Left kidney (tissue), 8 donors: ENCODE measurements at places on chromosomes 5 and 9. TPM values are rescaled to one million over a fixed set of nuclear protein-coding genes. Genes with fewer than 3 reads are reported as not detected.

MSX2 gene
- 1.0 TPM for polyA plus RNA-seq

GRCh38 chr9:117093891-117094844 lies 320.7 kb downstream of the ASTN2 start:
- peak; percentile 48 for DNase-seq

CDC14B gene
- polyA plus RNA-seq: 34.3 TPM

DNA sequence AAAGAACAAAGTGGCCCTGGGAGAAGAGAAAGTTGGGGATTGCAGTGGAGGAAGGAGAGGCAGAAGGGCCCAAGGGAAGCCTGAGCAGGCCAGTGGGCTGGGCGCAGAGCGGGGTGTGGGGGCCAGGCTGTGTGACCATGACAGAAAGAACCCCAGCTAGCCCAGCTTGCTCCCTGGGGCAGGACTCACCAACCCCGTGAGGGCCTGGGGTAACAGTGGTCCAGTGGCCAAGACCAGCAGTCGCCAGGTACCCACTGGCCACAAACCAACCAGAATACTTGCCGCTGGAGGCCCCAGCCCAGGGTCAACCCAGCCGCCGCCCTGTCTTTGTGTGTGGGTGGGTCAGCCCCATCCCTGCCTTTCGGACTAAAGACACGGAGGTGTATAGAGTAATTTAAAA lies 146.5 kb downstream of the CACNA1B start:
- no peak for DNase-seq

GRCh38 chr5:168118042-168118668 lies 173.3 kb upstream of the WWC1 start:
- DNase-seq: no peak

SLC34A1 gene
- polyA plus RNA-seq: 200 TPM

- DNase-seq: no peak
Observed at GRCh38 chr5:543755-544674, 19.8 kb upstream of the SLC9A3 start.

GMCL2 gene
- polyA plus RNA-seq: not detected

- DNase-seq: no peak
Observed at GRCh38 chr9:26735160-26735559, 157.4 kb downstream of the CAAP1 start.

- no peak for DNase-seq
Observed at GRCh38 chr9:116275418-116276195, 122.0 kb downstream of the PAPPA start.

FBLL1 gene
- polyA plus RNA-seq: 0.48 TPM

- peak; percentile 40 for DNase-seq
Observed at GRCh38 chr5:107389130-107389774, 281.5 kb downstream of the EFNA5 start.

DNA sequence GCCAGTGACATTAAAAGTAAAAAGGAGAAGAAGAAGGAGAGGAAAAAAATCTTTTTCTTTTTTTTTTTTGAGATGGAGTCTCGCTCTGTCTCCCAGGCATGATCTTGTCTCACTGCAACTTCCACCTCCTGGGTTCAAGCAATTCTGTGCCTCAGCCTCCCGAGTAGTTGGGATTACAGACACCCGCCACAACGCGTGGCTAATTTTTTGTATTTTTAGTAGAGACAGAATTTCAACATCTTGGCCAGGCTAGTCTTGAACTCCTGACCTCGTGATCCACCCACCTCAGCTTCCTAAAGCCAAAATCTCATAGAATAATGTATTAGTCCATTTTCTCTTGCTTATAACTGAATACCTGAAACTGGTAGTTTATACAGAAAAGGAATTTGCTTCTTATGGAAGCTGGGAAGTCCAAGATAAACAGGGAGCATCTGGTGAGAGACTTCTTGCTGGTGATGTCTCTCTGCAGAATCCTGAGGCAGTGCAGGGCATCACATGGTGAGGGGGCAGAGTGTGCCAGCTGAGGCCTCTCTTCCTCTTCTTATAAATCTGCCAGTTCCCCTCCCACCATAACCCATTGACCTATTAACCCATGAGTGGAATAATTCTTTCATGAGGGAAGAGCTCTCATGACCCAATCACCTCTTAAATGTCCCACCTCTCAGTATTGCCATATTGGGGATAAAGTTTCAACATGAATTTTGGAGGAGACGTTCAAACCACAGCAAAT lies 466.3 kb downstream of the GADD45G start:
- DNase-seq: no peak

- no peak for DNase-seq
Observed at GRCh38 chr5:59992206-59992605, 98.7 kb upstream of the PDE4D start.

DNA sequence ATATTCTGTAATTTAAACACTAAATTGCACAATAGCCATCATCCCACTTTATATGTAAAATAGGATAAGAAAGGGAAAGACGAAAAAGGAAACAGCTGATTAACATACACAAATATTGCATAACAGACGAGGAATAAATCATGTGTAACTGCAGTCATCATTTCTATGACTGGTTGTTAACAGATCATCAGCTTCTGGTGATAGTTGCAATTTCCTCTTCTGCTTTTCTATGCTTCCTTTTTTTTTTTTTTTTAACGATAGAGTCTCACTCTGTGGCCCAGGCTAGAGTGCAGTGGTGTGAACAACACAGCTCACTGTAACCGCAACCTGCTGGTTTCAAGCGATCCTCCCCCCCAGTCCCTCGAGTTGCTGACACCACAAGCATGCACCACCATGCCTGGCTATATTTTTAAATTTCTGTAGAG lies 22.5 kb upstream of the JAKMIP2 start:
- DNase-seq: no peak

DNA sequence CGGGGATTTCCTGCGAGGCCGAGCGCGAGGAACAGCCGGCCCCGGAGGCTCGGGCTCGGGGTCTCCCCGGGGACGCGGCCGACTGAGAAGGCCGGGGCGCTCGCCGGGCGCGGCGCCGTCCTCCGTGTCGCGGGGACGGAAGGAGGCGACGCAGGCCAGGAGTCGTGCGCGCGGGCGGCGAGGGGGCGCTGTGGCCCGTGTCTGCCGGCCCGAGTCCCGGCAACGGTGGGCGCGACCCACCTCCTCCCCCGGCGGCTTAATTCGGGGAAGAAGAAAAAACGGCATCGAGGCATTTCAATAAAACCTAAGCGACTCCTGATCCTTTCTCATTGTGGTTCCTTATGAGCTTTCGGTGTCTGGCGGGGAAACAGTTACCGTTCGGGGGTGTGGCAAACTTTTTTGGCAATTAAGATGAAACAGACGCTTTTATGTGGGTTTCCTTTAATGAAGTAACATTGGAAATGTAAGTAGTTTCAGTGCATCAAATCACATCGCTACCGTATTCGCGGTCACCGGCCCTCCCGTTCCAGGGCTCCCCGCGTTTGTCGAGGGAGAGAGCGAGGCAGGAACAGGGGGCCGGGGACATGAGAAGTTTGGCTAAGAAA lies 3.7 kb upstream of the IRX2 start:
- no peak for DNase-seq

DNA sequence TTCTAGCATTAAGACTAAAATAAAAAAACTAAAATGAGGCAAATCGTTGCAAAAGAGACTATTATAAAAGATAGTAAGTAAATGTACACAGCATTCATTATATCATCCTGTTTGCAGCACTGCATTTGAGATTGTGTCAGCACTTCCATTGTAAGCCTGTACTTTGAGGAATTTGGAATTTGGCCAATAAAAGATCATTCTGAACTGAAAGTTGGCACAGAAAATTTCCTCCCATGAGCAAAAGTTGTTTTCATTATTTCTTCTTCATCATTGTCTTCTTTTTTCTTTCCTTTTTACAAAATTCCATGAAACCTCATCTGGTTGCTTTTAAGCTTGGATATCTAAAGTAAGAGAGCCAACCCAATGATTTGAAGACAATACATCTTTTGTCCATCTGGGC lies 199.3 kb upstream of the ADAMTSL1 start:
- DNase-seq: no peak

PCDHGA2 gene
- 6.8 TPM for polyA plus RNA-seq

DNA sequence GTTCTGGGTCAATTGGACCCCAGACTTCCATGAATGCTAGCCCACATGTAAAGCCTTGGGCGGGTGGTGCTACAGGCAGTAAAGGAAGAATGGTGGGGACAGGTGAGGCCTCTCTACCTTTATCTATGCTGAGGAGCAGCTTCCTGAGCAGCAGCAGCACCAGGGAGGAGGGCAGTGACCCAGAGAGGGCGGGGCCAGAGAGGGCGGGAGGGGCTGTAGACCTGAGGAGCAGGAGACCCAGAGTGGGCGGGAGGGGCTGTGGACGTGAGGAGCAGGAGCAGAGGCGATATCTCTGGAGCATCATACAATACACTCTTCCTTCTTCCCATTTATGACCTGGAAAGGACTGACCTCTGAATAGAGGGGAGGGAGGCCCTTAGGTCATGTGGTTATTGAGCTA lies 165.9 kb downstream of the MTRR start:
- DNase-seq: no peak

- DNase-seq: no peak
Observed at GRCh38 chr9:115673599-115673998, 480.0 kb upstream of the PAPPA start.

PPP1R26 gene
- polyA plus RNA-seq: 31.2 TPM

- DNase-seq: no peak
Observed at GRCh38 chr5:26192486-26192885, 845.9 kb downstream of the CDH9 start.

LCN12 gene
- polyA plus RNA-seq: 20.2 TPM

HMMR gene
- polyA plus RNA-seq: 30.0 TPM

OR2K2 gene
- not detected for polyA plus RNA-seq

DNA sequence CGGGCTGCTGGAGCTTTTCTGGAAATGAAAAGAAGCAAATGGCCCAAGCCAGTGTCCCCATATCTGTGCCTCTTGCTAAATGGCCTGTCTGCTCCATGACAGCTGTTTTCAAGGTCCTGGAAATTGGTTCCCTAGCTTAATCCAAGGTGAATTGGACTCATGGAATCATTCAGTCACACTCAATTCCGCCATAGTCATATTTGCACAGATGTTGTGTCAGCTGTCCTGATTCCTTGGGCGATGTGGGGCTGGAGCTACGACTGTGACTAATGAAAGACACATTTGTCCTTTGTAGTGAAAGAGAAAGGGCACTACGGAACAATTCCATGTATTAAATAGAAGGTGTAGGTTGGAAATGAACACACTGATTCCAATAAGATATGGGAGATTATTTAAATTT lies 102.9 kb upstream of the MEGF10 start:
- DNase-seq: no peak

DNA sequence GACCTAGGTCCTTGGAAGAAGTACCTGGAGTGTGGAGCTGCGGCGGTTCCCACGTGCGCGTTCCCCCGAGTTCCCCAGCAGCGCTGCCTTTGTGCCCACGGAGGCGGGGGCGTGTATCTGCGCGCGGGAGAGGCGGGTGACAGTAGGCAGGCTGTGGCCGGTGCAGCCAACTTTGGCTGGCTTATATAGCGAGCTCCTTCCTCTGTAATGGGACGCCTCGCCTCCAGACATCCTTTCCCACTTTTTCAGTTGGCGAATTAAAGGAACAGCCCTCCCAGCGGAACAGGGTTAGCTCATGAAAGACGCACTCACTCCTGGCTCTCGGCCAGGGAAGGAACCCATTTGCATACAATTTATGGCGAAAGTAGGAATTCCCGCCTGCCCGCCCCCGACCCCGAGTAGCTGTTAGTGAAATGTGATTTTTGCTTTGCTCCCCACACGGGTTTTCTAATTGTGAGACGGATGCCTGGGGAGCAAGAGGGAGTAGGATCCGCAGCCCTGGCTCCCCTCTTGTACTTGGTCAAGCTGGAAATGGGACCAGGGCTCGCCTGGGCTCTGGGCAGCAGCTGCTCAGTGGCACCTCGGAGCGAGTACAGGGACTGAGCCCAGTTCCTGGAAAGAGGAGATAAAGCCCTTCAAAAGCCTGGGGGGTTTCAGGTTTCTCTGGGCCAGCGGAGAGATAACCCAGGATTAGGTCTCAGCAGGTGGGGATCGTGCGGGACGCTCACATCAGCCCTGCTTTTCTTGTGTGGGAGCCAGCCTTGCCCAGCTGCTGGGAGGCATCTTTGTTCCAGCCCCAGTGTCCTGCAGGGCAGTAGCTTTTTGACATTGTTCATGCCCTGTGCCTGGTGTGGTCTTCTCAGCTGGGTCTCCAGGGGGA lies at the start of gene TNC:
TNC (minus strand) TSS at position 159 of the 880 bp plus-strand sequence. CDS start 27,139 bp downstream, outside the sequence.
- DNase-seq: peak; percentile 89

DNA sequence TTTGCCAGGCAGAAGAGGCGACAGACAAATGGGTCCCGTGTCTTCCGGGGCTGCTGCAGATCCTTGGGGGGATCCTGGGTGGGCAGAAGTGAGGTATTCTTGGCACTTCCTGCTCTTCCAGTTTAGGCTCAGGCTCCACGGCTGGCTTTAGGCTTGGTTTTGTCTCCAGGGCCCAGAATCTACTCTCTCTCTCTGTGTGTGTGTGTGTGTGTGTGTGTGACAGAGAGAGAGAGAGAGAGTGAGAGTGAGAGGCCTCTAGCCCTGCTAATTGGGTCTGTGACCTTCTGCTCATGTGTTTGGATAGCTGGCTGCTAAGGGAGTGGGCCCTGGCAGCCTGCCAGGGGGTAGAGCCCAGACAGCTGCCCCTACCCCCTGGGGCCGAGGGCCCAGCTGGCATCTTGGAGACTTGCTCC lies 39.3 kb downstream of the CRB2 start:
- DNase-seq: no peak

GRCh38 chr5:136134653-136135052 lies 2.0 kb downstream of the SMAD5 start:
- no peak for DNase-seq

DNA sequence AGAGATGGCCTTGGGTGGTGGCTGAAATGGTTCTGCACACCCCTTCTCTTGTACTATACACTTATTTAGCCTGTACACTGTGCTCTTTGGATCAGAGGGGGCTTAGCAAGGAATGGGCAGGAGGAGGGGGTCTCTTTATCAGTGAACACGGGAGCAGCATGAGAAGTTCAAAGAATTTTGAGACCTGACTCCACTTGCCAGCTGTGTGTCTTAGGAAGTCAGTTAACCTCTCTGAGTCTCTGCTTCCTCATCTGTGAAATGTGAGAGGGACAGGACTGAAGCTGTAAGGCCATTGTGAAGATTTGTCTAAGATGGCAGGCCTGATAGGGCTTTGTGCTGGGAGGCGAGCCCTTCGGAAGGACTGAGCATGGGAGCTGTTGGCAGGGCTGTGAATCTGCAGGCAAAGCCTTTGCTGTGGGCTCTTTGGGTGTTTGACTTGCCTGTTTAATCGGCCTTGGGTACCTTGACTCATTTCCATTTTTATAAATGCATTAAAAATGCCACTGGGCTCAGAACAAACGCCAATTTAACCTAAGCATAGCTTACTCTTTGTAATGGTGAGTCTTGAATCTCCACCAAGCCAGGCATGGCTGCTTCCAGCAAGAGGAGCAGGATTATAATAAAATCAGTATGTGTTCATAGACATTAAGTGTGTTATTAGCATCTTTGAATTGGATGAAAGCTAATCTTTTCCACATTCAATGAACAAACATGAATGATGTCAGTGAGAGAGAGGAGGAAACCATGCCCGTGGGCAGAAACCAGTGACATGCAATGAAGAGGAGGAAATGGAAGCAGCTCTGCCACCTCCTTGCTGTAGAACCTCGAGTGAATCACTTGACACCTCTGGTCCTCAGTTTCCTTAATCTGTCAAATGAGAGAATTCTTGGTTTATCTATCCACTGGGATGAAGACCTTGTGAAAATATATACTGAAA lies 89.4 kb downstream of the MACROH2A1 start:
- DNase-seq: no peak

DIRAS2 gene
- 5.2 TPM for polyA plus RNA-seq

GRCh38 chr5:143041-143440 lies 48.3 kb upstream of the LRRC14B start:
- DNase-seq: no peak

- DNase-seq: no peak
Observed at GRCh38 chr5:163439092-163439425, 1.7 kb downstream of the CCNG1 start.

GRCh38 chr5:31172881-31173280 lies 20.6 kb upstream of the CDH6 start:
- DNase-seq: no peak
